Activated CD8-positive, alpha-beta T cell treated with anti-CD3 and anti-CD28 coated beads, Interleukin-2, amount 10 ng/mL, durations not matched to agents 7 days and 5 days (primary cell): ENCODE measurements at places on chromosomes 3 and 15.

DNA sequence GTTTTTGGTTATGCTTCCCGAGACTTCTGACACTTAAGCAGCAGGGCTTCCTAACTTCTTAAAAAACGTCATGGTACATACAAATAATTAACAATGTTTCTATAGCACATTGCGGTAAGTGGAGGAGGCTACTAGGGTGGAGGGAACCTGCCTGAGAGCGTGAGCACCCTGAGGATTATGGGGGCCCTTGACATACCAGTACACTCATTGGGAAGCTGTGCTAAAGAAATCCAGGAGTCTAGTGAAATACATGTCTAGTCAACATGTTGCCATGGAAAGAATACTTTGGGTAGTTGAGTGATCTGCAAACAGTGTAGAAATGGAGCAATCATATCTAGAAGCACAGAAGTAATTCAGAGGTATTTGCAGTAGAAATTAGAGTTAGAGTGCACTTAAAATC lies 39.2 kb upstream of the MAPKBP1 start:
- H3K36me3 ChIP-seq, result peaks cover 23% of the 10 kb centered on the region
- no peak for DNase-seq
- no peaks in the 10 kb centered on the region for H3K27me3 ChIP-seq
- H3K4me3 ChIP-seq, result no peak overlapping the region
- no peak overlapping the region for H3K27ac ChIP-seq

GRCh38 chr15:93467337-93467736 lies 378.3 kb upstream of the RGMA start:
- H3K27me3 ChIP-seq, result no peaks in the 10 kb centered on the region
- no peak overlapping the region for H3K27ac ChIP-seq
- no peak for DNase-seq
- no peak overlapping the region for H3K4me3 ChIP-seq

DNA sequence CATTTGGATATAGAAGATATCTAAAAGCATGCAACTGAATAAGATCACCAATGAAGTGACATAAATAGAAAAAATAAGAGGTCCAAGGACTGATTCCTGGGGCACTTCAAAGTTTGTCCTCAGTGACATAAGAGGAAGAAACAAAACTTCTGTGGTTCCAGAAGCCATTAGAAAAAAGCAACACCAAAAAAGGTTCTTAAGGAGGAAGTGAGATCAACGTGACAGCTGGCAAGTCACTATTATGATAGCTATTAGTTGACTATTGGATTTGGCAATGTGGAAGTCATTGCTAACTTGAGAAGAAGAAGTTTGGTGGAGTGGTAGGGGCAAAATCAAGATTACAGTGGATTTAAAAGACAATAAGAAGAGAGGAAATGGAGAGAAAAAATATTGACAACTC lies 1098.3 kb downstream of the NAALADL2 start:
- H3K36me3 ChIP-seq, result no peaks in the 10 kb centered on the region
- H3K4me3 ChIP-seq, result no peak overlapping the region
- H3K27me3 ChIP-seq, result no peaks in the 10 kb centered on the region
- no peaks in the 10 kb centered on the region for H3K4me1 ChIP-seq

DNA sequence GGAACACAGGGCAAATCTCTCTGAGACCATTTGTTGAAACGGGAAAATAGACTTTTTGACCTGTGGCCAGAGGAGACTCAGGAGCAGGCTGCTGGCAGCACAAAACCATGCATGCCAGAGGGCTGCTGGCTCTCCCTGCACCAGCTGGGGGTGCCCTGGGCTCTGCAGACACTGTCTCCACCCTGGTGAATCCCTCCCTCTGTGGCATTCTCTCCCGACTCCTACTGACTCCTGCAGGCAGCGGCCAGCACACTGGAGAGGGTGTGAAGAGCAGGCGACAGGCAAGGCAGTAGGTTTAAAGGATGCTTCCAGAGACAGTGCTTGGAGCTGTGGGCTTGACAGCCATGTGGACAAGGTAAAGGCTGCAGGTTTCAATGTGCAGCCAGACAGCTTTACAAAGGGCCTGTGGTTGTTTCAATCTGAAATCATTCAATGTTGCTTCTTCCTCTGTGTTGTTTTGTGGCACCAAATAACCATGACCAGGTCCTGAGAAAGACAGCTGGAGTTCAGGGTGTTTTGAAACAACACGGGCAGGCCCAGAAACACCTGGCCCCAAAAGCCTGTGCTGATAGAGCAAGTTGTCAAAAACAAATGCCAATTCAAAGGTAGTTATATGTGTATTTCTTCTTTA lies 431.0 kb upstream of the ATP10A start:
- H3K27ac ChIP-seq, result no peak overlapping the region
- no peaks in the 10 kb centered on the region for H3K4me1 ChIP-seq
- H3K36me3 ChIP-seq, result no peaks in the 10 kb centered on the region

DNA sequence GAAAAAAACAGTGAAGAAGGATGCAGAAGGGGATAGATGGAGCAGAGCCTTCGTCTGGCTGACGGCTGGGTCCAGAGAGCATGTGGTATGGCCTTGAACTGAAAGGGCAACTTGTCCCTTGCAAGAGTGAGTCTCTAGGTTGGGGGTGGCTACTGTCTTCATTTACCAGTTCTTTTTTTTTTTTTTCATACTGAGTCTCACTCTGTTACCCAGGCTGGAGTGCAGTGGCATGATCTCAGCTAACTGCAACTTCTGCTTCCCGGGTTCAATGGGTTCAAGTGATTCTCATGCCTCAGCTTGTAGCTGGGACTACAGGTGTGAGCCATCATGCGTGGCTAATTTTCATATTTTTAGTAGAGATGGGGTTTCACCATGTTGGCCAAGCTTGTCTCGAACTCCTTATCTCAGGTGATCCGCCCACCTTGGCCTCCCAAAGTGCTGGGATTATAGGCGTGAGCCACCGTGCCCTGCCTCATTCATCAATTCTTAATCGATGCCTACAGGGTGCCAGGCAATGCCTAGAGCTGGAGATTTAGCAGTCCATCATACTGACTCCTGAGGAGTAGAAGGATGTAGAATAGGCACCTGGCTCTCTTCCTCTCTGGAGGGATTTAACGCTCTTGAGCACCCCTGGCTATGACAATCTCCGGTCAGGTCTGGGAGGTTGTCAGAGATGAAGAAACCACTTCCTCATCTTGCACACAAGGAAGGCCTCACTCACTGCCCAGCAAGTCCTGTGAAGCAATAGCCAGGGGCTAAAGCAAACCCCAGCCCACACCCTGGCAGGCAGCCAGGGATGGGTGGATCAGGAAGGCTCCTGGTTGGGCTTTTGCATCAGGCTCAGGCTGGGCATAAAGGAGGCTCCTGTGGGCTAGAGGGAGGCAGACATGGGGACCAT lies at the start of gene CAMP:
Gene CAMP, plus strand, starts transcription at position 880 of the 898 bp plus-strand sequence. Its CDS starts 17 bp downstream, at position 897.
- H3K4me1 ChIP-seq, result peaks cover 11% of the 10 kb centered on the region
- no peak within 1 kb of the TSS for H3K4me3 ChIP-seq
- H3K36me3 ChIP-seq, result no peaks in the 10 kb centered on the region
- no peaks in the 10 kb centered on the region for H3K27me3 ChIP-seq
- no peak within 1 kb of the TSS for H3K27ac ChIP-seq

DNA sequence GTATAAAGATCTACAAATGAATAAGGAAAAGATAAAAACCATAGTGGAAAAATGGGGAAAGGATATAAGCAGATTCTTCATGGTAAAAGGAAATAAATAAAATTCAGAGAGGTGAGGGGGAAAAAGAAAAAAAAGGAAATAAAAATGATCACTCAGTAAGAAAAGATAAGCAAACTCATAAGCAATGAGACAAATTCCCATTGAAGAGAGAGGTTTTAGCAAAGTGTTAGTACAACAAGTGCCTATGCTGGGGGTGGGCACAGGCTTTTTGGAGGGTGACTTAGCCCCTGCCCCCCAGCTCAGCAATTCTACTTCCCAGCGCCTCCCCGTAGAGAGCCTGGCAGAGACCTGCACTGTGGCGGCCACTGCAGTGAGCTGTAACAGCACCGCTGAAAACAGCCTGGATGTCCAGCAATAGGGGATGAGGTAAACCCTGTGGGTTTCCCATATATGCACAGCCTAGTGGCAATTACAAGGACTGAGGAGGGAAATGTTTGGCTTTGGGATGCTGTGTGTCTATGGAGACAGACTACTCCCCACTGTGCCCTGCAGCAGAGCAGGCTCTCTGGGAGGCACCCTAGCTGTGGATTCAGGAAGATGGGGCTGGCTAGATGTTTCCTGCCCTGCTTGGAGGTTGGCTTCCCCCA lies 23.7 kb upstream of the SFMBT1 start:
- DNase-seq, result no peak
- no peak overlapping the region for H3K27ac ChIP-seq
- no peak overlapping the region for H3K4me3 ChIP-seq
- peaks cover 27% of the 10 kb centered on the region for H3K4me1 ChIP-seq
- H3K27me3 ChIP-seq, result peaks cover 4% of the 10 kb centered on the region

- peak overlapping the region; percentile 10 for H3K27ac ChIP-seq
- DNase-seq, result no peak
- H3K27me3 ChIP-seq, result no peaks in the 10 kb centered on the region
- no peak overlapping the region for H3K4me3 ChIP-seq
- H3K36me3 ChIP-seq, result peaks cover 81% of the 10 kb centered on the region
Observed at GRCh38 chr15:31372635-31373091, 46.0 kb downstream of the KLF13 start.
